ENCODE measurements at places on chromosomes 3 and 15.

DNA sequence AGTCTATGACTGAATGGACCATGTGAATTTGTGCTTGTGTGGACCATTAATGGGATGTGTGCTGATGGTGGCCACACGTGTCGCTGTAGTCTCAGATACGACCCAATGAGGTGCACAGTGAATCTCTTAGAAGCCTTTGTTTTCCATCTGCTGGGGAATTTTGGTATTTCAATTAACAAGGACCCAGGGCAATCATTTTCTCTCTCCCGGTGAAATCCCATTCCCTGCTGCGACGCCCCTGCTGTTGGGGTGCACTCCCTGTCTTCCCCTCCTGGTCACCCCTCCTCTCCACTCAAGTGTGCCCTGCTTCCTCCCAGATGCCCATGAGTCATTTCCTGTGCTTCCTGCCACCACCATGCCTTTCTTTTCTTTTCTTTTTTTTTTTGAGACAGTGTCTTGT lies 32.7 kb downstream of the EBLN2 start:
- peak; percentile 29 for DNase-seq

GRCh38 chr3:16768956-16769355 lies 115.8 kb upstream of the PLCL2 start:
- DNase-seq: no peak

- no peak for DNase-seq
Measured at GRCh38 chr3:130316169-130316568, 29.3 kb upstream of the COL6A5 start.

- no peak for DNase-seq
Measured at GRCh38 chr15:36356978-36357601, 222.3 kb upstream of the CDIN1 start.

DNA sequence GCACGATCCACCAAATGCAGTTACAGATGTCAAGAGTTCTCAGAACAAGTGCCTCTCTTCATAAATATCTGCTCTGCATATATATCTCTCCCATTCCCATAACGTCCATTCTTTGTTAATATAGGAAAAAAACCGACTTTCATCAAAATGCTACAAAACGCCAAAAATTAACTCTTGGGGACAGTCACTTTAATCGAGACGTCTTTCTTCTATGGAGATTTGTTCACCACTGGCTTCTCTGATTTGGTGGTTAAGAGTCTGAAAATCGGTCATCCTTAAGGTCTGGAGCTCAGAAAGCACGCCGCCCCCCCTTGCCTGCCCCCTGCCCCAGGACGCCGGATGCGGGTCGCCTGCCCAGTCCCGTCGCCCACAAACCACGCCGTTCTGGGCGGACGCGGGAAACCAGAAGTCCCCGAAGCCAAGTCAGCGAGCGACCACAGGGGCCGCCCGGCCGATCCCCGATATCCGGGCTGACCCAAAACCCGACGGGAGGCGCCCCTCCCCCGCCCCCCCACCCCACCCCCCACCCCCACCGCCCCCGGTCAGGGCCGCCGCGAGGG lies 252.7 kb downstream of the TJP1 start:
- DNase-seq: no peak

GRCh38 chr3:100041328-100041749 lies 73.0 kb downstream of the FILIP1L start:
- no peak for DNase-seq

Measured in CD4-positive, CD25-positive, alpha-beta regulatory T cell (primary cell).